ENCODE measurements at places on chromosomes 2 and 18.

DNA sequence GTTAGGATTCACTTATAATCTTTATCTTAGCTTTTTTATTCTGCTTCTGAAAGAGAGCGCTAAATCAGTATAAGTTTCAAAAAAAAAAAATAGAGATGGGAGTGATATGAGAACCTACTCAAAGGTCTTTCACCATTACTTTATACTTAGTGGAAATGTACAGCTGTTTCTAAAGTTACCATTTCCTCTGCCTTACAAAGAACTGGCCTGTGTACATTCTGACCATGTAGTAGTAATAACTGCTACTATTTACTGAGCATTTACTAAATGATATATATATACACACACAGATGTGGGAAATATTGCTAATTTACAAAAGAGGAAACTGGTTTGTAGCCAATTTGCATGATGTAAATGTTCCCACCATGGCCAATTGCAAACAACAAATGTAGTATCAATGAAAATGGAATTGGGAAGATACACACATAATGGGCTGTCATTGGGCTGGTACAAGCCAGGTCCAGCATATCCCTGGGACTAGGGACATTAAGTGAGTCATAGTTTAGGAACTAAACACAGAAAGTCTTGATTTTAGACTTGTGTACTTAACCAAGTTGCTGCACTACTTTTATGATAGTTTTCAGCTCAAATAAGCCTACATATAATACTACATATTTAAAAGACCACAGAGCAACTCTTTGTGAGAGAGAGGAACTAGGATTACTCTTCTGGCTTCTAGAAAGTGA, 67.1 kb downstream of the DYNC1I2 start:
- DNase-seq = no peak

DNA sequence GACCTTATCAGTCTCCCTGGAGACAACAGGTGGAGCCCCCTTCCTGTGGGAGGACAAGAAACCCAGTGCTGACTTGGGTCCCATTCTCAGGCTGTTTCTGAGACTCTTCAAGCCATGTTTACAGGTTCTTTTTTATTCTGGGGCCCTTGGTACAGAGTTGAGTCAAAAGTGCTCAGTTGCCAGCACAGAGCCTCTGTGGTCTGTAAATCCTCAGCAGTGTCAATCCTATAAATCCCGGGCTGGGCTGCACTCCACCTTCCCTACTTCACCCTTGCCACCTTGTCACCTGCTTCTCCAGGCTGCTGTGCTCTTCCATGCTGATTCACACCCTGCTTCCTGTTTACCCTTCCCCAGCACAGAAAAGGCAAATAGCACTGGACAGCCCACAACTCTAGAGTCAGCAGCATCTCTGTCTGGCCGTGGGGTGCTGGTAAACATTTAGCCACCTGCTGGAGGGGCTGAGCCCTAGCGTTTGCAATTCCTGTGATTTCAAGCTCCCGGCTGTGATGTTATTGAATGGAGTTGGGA, 74.7 kb downstream of the TNFRSF11A start:
- no peak for DNase-seq

- no peak for DNase-seq
Measured at GRCh38 chr18:58324824-58325480, 280.9 kb downstream of the NEDD4L start.

DNA sequence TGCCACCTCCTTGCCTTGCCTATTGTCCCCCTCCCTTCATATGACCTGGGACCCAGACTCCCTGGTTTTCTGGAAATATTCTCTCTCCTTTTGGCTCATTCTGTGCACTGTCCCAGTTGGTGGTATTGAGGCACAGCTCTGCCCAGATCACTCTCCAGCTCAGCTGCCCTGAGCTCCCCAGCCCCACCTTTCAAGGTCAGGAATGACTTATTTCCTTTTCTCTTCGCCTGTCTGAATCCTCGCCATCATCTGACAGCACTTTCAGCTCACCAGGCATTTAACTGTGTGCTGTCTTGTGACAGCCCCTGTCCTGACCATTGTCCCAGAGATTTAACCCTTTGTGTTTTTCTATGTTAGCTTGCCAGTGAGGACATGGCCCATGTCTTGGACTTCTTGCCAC, 133.0 kb downstream of the MSH2 start:
- DNase-seq = no peak

- DNase-seq = no peak
Measured at GRCh38 chr2:104787298-104788065, 66.4 kb upstream of the POU3F3 start.

GRCh38 chr18:7840411-7840810, 273.3 kb downstream of the PTPRM start:
- no peak for DNase-seq

DNA sequence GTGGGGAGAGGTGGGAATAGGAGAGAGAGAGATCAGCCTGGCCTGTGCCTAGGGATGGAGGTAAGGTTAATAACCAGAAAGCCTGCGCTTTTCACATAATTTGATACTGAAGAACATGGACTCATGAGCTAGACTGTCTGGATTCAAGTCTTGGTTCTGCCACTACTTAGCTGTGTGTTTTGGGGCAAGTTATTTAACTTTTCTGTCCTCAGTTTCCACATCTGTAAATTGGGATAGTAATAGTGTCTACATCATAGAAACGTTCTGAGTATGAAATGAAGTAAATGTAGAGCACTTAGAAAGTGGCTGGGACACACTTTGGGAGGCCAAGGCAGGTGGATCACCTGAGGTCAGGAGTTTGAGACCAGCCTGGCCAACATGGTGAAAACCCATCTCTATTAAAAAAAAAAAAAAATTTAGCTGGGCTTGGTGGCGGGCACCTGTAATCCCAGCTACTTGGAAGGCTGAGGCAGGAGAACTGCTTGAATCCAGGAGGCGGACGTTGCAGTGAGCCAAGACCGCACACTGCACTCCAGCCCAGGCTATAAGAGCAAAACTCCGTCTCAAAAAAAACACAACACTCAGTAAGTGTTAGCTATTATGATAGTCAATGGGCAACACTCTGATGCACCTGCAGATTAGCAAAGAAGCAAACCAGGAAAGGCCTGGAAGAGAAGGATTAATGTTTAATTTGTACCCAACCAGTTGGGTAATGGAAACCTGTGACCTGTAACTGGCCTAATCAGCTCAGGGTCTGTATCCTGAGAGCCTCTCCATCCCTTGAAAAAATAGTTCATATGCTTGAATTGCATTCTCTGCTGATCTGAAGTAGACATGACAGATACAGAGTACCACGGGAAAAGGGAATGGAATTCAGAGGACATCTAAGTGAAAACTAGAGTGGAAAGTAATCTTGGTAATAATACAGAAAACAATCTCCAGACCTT, 6.8 kb downstream of the GALM start:
- DNase-seq = no peak

DNA sequence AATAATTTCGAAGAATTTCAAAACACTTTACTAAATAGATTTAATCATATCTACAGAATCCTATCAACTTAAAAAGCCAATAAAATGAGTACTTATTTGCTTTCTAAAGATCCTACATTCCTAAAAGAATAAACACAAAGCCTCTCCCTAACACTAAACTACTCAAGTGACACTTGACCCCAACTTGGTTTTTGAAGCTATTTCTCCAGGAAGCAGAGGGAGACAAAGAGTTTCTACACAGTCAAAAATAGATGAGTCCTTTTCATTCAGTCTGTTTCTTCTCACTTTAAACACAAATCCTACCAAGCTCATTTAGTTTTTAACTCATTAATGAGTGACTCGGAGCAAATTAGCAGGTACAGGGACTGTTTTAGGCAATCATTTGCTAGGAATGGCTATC, 2.1 kb downstream of the ATL2 start:
- DNase-seq = no peak

DNA sequence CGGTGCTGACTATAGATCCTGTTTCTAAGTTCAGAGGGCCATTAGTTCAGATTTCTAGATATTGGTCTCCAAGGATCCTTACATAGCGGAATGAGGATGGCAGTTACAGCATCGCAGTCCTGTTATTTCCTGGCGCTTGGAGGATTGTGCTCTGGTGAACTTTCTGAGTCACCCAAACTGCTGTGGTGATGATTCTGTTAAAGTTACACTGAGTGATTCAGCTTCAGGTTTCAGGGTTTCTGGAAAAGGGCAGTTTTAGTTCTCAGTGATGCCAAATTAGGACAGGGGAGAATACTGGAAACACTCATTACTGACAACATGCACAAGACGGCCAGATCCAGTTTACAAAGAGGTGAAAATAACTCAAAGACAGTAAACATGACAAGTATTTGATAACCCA, 52.1 kb upstream of the ANKRD62 start:
- DNase-seq = no peak

GRCh38 chr2:223782629-223783028, 54.8 kb downstream of the AP1S3 start:
- no peak for DNase-seq

GRCh38 chr2:11166476-11166875, 11.2 kb downstream of the SLC66A3 start:
- no peak for DNase-seq

DNA sequence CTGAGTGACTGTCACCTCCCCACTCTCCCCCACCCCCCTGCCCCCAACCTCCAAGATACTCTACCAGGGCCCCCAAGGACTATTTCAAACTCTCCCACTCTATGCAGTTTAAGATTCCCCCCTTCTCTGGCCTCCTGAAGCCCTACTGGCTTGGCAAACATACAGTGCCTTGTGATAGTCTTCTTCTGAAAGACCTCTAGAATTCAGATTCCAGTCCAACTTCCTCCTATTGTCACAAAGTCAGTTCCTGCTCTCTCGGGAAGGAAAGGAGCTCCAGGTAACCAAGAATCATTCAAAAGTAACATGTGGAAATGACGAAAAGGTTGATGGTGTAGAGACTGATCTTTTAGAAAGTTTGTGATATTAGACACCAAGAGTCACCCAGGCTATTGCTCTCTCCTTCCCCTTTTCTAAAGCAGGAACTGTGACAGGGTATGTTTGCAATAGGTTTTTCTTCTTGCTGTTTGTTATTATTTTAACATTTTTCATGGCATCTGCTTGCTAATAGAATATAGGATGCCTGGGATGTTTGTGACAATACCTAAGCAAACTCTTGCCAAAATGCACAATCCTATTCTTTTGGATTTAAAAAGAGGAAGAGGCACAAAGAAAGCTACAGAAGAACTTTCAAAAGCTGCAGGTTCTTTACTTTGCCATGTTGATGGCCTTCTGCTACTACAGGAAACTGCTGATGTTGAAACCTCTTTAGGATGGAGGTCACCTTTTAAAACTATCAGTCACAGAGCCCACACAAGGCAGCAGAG, 93.5 kb upstream of the MGAT4A start:
- DNase-seq = no peak

DNA sequence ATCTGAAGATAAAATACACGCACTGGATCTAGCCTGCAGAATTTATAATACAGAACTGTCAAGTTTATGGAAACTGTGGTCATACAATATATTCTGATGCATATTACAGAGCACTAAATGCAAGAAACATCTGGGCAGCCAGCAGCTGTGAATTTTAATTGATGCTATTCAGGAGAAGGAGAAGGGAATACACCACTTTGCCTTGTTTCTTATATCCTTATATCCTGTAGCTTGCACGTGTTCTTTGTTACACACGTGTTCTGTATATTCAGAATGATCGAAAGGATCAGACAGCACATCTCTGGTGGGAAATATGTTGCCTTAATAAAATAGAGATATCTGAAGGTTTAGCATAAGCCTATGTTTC, 335.8 kb downstream of the AGPS start:
- no peak for DNase-seq

- DNase-seq = no peak
Measured at GRCh38 chr2:236657215-236657614, 87.6 kb downstream of the ACKR3 start.

DNA sequence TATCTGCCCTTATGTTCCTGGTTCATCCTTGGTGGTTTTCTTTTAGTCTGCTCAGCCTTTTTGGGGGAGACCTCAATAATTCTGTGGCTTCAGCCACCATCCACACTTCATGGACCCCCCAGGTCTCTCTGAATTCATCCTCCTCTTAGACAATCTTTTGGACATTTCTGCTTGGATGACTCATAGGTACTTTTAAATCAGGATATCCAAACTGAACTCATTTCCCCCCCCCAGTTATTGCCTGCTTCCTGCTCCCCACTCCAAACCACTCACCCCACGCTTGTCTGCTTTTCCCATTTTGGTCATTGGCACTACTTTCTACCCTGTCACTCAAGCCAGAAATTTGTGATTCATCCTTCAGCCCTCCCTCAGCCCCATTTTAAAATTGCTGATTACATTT, 78.5 kb downstream of the TANC1 start:
- DNase-seq = no peak

GRCh38 chr2:9422321-9423099, 818 bp downstream of the ITGB1BP1 start:
- no peak for DNase-seq

GRCh38 chr18:68283834-68284233, 431.1 kb downstream of the TMX3 start:
- no peak for DNase-seq

GRCh38 chr2:36355890-36356297, 316 bp downstream of the CRIM1 start:
- DNase-seq = no peak

DNA sequence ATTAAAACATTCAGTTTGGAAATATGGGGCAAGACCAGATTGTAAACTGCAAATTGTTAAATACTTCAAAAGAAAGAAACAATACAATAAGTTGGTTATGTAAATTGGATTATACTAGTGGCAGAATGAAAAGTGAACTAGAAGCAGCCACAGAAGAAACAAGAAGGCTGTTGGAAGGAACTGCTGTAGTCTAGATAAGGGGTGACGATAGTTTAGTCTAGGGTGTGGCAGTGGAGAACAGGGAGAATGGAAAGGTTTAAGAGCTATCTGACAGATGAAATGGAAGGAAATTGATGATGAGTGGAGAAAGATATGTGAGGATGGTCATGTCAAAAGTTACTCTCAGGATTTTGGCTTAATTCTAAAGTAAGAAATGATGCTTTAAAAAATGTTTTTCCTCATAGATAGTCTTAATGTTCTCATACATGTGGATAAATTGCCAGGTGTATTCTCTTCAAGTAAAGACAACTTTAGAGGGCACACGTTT, 179.7 kb downstream of the GPD2 start:
- DNase-seq = no peak

DNA sequence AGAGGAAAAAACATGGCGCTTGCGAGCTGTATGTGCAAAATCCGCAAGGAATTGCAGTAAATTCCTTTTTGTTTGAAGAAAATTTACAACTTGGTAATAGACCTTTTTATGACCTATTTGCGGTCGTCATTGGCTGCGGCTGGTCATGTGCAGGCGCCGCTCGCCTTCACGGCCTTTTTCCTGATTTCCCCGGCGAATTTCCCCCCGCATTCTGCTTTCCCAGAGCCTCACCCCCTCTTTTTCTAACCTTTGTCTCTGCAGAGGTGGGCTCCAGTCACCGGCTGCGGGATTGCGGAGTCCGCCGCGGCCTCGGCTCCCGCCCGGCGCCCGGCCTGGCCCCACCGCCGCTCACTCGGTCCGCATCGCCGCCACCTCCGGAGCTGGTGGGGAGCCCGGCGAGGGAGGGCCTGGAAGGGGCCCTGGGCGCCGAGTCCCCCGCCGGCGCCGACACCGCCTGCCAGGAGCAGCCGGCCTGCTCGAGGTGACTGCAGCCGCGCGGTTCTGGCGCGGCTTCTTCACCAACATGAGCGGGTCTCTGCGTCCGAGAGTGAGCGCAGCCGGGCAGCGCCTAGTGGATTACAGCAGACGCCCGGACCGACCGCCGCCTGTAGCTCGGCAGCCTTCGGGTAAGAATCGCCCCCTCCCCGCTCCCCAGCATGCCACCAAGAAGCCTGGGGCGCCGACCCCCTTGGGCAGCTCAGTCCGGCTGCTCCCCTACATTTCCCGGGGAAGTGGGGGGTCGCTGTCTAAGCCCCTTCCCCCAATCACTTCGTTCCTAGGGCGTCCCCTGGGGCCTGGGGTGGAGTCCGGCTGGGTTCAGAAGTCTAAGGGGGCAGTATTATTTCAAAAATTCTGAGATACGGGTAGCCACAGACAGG, 7.1 kb downstream of the HOXD8 start:
- no peak for DNase-seq
